ENCODE measurements at places on chromosomes 12 and 14. TPM values are rescaled to one million over a fixed set of nuclear protein-coding genes. Genes with fewer than 3 reads are reported as not detected.

Gene IAPP
- total RNA-seq, result 111 TPM

DNA sequence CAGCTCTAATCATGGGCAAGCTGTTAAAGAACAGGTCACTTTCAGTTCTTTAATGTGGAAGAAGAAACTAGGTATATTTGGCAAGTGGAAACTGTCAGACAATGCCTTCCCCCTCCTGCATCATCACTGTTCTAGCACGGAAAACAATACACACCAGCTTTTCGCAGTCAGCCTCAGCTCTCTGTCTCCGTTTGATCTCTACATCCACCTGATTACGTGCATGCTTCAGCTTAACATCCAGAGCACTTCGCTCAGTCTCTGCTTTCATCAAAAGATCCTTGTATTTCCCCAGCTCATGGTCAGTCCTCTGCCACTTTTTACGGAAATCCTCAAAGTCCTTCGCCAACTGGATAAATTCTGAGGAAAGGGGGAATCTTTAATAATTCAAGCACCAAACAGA lies 19.0 kb downstream of the RACGAP1 start:
- H3K27me3 ChIP-seq, result no peaks in the 10 kb centered on the region
- H3K36me3 ChIP-seq, result no peaks in the 10 kb centered on the region
- H3K4me3 ChIP-seq, result no peak overlapping the region
- no peak for DNase-seq
- no peaks in the 10 kb centered on the region for H3K4me1 ChIP-seq

Gene MANSC4
- not detected for total RNA-seq

DNA sequence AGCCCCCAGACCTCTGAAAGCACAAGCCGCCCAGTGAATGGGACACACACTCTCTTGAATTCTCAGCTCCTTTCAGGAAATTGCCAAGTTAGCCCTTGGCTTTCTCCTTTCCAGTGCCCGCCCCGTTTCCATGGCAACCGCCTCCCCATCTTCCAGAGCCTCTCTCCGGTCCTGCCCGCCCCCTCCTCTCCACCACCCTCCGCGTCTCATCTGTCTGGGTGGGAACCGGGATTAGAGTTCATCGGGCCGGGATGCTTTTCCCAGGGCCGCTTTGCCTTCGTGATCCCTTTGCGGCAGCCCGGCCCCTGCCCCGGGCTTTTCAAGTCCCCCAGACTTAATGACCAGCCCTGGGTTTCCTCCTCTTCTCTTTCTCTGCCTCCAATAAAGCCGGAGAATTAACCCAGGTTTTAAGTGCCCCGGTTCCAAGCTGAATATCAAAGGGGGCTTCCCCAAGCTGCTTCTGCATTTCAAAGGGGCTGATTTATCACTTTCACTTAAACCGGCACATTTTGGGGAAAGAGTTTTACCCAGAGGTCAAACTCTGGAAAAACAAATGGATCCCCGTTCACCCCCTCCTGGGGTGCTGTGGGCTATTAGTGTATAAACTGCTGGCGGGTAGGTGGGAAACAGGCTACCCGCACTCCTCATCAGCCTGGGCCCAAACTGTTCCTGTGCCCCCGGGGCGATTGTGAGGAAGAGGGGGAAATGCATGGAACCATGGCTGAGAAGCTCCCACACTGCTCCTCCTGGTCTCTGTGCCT lies 101.7 kb downstream of the ZFP36L1 start:
- no peak overlapping the region for H3K27ac ChIP-seq
- no peaks in the 10 kb centered on the region for H3K4me1 ChIP-seq
- H3K27me3 ChIP-seq, result no peaks in the 10 kb centered on the region
- no peaks in the 10 kb centered on the region for H3K36me3 ChIP-seq

Gene PLBD2
- 17.8 TPM for total RNA-seq

DNA sequence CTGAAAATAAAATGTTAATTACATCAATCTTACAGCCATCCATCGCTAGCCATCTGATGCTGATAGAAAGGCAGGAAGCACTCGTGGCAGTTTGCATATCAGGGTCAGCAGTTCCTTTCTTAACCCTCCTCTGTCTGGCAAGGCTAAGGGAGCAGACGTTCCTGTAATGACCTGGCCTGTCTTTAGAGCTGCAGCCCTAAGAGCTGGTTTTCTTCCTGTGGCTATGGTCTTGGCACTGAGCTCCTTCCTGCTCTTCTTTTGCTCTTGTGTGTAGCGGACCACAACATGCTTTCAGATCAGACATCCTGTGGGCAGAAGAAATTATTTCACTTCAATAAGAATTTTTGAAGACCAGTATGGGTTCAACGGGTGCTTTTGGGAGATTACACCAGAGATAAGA lies 170.4 kb downstream of the DAD1 start:
- H3K4me1 ChIP-seq, result peaks cover 9% of the 10 kb centered on the region
- DNase-seq, result no peak
- no peak overlapping the region for H3K4me3 ChIP-seq
- no peaks in the 10 kb centered on the region for H3K36me3 ChIP-seq
- H3K27me3 ChIP-seq, result no peaks in the 10 kb centered on the region

Gene CCDC197
- not detected for total RNA-seq

DNA sequence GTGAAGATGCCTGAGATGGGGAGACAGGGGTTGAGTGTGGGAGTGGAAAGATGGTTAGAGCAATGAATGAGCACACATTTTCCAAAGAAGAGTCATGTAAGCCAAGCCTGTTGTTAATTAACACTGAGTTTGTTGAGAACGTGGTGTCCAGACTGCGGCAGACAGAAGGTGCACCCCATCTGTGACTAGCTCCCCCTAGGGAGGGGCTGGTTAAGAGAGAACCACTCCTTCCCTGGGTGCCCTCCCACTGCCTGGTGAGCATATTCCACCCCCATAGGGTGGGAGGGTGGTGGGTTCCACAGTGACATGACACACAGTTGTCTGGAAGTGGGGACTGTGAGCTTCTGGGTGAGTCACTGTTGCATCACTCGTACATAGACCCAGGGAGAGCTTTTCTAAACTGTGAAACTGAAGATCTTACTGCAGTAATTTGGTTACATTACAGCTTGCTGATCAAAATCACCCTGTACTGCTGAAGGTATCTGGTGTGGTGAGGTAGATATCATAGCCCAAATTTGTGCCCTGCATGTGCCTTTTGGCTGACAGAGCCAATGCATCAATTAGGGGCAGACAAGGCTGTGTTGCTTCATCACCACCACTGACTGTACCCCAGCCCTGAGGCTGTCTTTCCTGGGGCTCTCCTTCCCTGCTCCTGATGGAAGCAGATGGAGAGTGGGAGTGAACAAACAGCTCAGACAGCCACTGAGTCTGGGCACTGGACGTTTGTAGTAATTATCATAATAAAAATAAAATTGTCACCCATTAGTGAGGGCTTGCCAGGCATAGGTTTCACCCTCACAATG lies 150.9 kb downstream of the EMP1 start:
- H3K4me1 ChIP-seq, result no peaks in the 10 kb centered on the region
- no peaks in the 10 kb centered on the region for H3K36me3 ChIP-seq
- no peaks in the 10 kb centered on the region for H3K27me3 ChIP-seq

Gene ZNF385A
- total RNA-seq, result 7.3 TPM

Gene EML5
- 3.3 TPM for total RNA-seq

DNA sequence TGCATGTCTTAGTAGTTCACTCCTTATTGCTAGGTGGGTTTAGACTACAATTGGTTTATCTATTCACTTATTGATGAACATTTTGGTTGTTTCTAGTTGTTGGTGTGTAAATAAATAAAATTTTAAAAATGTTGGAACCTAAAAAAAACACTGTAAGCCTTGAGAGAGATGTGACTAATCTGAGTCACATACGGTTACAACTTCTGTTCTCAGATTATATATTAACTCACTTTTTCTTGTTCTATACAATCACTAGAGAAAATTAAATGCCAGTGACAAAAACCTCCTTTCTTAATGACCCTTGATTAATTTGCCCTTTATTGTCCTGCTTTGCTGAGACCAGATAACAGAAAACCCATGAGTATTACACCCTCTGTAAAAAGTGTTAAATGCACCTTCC lies 7.1 kb upstream of the TDG start:
- H3K27me3 ChIP-seq, result no peaks in the 10 kb centered on the region
- no peak for DNase-seq
- no peaks in the 10 kb centered on the region for H3K36me3 ChIP-seq
- peaks cover 22% of the 10 kb centered on the region for H3K4me1 ChIP-seq

Gene RGS6
- 0.26 TPM for total RNA-seq

DNA sequence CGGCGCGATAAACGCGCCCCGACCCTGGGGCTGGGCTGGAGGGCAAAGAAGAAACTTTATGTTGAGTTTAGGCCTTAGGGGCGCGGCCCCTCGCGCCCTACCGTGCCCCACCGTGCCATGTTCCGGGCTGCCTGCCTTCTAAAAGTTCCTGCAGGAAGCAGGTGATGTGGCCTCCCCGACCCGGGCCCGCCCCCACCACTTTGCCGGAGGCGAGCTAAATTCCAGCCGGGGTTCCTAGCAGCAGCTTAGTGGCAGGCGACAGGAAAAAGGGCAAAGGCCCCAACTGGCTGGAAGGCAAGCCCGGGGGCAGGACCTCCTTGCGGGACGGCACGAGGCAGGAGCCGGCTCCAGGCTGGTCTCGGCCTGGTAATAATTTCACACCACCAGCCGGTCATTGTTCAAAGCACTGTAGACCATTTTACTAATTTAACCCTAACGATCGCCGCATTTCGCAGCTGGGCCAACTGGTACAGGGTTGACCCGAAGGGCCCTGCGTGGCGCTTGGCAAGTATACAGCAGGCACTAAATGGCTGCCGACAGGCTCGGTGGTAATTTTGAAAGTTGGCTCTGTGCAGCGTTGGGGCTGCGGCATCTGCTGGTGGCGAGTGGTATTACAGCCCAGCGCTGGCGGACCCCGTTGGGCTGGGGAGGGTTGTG lies 895 bp upstream of the CCDC88C start:
- no peaks in the 10 kb centered on the region for H3K36me3 ChIP-seq
- no peaks in the 10 kb centered on the region for H3K27me3 ChIP-seq
- DNase-seq, result peak; percentile 62
- peaks cover 50% of the 10 kb centered on the region for H3K4me1 ChIP-seq
- no peak overlapping the region for H3K4me3 ChIP-seq
- peak overlapping the region; percentile 72 for H3K27ac ChIP-seq
